Panc1 (cell line): ENCODE measurements at places on chromosomes 16 and 17. TPM values are rescaled to one million over a fixed set of nuclear protein-coding genes. Genes with fewer than 3 reads are reported as not detected.

DNA sequence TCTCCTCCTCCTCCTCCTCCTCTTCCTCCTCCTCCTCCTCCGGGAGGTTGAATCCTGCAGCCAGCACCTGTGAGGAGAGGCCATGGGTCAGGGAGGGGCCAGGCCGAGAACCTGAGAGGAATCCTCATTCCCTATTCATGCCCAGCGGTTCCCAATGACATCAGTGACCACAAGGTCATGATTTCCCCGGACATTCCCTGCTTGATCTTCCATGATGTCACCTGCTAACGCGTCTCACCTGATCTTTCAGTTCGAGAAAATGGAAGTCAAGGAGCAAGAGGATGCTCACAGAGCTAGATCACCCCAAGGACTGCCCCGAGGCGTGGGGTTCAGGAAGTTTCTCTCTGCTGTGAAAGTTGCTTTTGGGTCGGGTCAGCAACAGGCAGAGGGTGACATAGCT is 5.4 kb downstream of the APOBR start:
- 0 out of 2 replicates have a peak, but pooled peaks cover 3% of the 10 kb centered on the region for H3K4me1 ChIP-seq
- H3K27ac ChIP-seq = no peak overlapping the region
- H3K36me3 ChIP-seq = no peaks in the 10 kb centered on the region
- no peak overlapping the region for H3K4me3 ChIP-seq
- no peaks in the 10 kb centered on the region for H3K27me3 ChIP-seq

DNA sequence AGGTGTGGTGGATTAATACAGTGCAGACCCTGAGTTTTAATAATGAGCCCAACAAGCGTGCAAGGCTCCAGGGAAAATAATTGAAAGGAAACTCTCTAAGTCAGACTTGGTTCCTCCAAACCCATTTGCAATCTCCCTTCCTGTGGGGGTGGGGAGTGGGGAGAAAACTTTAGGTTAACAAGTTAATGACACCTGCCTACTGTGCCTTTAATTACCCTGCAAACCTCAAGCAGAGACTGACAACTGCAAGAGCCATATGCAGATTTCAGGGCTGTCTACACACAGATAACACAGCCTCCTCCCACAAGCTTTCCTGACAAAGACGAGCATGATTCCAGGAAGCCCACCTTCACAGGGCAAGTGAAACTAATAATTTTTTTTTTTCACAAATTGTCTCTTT is 359.3 kb downstream of the HS3ST4 start:
- H3K27me3 ChIP-seq = no peaks in the 10 kb centered on the region
- H3K27ac ChIP-seq = no peak overlapping the region
- DNase-seq = no peak
- H3K36me3 ChIP-seq = no peaks in the 10 kb centered on the region
- no peaks in the 10 kb centered on the region for H3K4me1 ChIP-seq

The ITGB4 gene
- 100 TPM for total RNA-seq

The C16orf54 gene
- 0.18 TPM for total RNA-seq

The DNAH3 gene
- 0.62 TPM for total RNA-seq

The PRAC1 gene
- not detected for total RNA-seq

DNA sequence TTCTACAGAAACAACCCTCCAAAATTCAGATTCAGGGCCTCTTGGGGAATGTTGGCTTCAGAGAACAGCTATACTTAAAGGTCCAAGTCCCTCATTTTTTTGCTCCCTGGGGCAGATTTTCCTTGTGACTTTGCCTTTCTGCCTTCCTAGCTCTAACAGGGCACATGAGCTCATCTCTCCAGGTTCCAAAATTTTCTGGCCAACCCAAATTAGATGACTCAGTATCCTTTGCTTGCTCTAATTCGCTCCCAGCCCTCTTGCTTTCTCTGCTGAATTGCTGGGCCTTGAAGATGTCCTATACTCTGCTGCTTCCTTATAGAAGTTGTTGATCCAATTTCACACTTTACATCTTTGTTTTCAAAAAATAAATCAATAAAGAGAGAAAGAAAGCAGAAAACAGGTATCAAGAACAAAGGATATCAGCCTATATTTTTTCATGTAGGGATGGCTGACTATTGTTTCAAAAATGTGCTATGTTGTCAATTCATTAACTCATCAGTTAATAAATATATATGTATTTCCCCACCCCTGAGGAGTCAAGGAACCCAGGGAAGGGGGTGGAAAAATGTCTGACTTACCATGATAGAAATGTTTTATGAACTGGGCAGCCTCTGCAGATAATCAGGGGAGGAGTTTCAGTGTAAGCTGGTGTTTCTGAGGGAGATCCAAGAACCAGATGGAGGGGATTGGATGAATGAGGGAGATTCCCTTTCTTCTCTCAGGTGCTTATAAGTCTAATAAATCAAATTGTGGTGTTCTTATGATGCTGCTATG is 1.0 kb upstream of the KRTAP4-2 start:
- no peak overlapping the region for H3K4me3 ChIP-seq
- H3K4me1 ChIP-seq = no peaks in the 10 kb centered on the region
- H3K36me3 ChIP-seq = no peaks in the 10 kb centered on the region
- no peak overlapping the region for H3K27ac ChIP-seq
- peaks cover 15% of the 10 kb centered on the region for H3K27me3 ChIP-seq

- no peak overlapping the region for H3K4me3 ChIP-seq
- no peaks in the 10 kb centered on the region for H3K4me1 ChIP-seq
- no peak overlapping the region for H3K27ac ChIP-seq
- no peaks in the 10 kb centered on the region for H3K27me3 ChIP-seq
- no peak for DNase-seq
These were observed 484.2 kb downstream of the HS3ST4 start for GRCh38 chr16:26175944-26176343.

GRCh38 chr16:995087-995486 is 13.5 kb downstream of the SOX8 start:
- H3K36me3 ChIP-seq = no peaks in the 10 kb centered on the region
- no peaks in the 10 kb centered on the region; the same call in 1 of the 2 replicates for H3K27me3 ChIP-seq
- H3K4me1 ChIP-seq = peaks cover 11% of the 10 kb centered on the region

The KREMEN2 gene
- total RNA-seq = 10.8 TPM

DNA sequence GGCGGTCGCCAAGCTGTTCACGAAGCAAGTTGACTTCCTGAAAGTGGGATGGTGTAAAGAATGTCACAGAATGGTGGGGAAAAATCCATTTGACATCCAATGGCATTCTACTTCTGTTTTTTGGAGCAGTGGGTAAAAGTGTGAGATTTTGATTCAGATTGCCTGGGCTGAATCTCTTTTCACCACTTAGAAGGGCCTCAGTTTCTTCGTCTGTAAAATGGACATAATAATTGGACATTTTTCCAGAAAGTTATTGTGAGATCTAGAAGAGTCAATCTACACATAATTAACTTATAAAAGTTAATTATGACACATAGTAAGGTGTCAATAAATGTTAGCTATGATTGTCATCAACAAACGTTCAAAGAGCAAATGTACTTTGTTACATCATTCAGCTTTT is 3.0 kb downstream of the KRT40 start:
- H3K4me1 ChIP-seq = no peaks in the 10 kb centered on the region
- H3K27ac ChIP-seq = no peak overlapping the region
- no peak for DNase-seq
- H3K4me3 ChIP-seq = no peak overlapping the region

- H3K27ac ChIP-seq = no peak overlapping the region
- H3K27me3 ChIP-seq = no peaks in the 10 kb centered on the region
- no peaks in the 10 kb centered on the region for H3K36me3 ChIP-seq
- H3K4me1 ChIP-seq = no peaks in the 10 kb centered on the region
- no peak overlapping the region for H3K4me3 ChIP-seq
- no peak for DNase-seq
These were observed 9.3 kb downstream of the CHD9NB start for GRCh38 chr16:53043428-53043831.

- H3K27me3 ChIP-seq = no peaks in the 10 kb centered on the region
- DNase-seq = no peak
- H3K4me3 ChIP-seq = no peak overlapping the region
- no peaks in the 10 kb centered on the region for H3K36me3 ChIP-seq
- H3K27ac ChIP-seq = no peak overlapping the region
These were observed 145.6 kb upstream of the CHMP6 start for GRCh38 chr17:80845863-80846671.

- no peak overlapping the region for H3K4me3 ChIP-seq
- H3K27ac ChIP-seq = no peak overlapping the region
- no peak for DNase-seq
These were observed 20.3 kb downstream of the COPRS start for GRCh38 chr17:31838636-31839225.

DNA sequence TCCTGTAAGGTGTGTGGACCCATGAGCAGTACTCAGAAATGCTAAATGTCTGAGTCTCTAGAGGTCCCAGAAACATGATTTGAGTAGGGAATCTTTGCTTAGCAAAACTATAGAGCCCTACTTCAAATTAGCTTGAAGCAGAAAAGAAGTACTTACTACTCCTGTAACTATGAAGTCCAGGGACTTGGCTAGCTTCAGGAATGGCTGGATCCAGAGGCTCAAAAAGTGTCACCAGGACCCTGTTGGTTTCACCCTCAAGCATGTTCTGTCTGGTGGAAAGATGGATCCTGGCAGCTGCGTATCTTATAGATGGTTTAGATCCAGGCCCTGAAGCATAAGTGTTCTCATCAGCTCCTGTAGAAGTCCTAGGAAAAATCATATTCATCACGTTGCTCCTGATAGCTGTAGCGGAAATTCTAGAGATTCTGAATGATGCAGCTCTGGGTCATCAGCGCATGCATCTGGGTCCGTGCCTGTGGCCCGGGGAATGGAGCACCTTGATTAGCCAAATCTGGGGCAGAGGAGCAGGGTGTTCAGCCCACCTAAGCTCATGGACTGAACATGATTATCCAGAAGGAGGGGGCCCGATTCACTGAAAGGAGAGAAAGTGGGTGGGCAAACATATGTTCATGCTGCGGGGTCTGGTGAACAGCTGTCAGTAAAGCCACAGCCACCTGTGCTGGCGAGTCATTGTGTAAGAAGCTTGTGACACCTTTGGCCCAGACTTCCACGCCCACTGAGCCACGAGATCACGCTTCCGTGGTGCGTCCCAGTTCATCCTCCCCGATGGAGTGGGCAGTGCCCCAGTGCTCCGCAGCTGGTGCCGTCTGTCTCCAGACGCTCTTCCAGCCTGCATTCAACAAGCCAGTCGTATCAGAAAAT is 260.6 kb downstream of the CPPED1 start:
- H3K27me3 ChIP-seq = no peaks in the 10 kb centered on the region
- DNase-seq = no peak
- no peaks in the 10 kb centered on the region for H3K36me3 ChIP-seq
- no peak overlapping the region for H3K27ac ChIP-seq

The SLC7A5 gene
- total RNA-seq = 231 TPM

- H3K4me3 ChIP-seq = peak overlapping the region; percentile 10; the same call in 1 of the 2 replicates
- no peaks in the 10 kb centered on the region for H3K36me3 ChIP-seq
- no peaks in the 10 kb centered on the region for H3K27me3 ChIP-seq
- peak overlapping the region; percentile 71 for H3K27ac ChIP-seq
- peaks cover 70% of the 10 kb centered on the region for H3K4me1 ChIP-seq
These were observed 107.0 kb downstream of the ANKRD11 start for GRCh38 chr16:89383095-89384003.

DNA sequence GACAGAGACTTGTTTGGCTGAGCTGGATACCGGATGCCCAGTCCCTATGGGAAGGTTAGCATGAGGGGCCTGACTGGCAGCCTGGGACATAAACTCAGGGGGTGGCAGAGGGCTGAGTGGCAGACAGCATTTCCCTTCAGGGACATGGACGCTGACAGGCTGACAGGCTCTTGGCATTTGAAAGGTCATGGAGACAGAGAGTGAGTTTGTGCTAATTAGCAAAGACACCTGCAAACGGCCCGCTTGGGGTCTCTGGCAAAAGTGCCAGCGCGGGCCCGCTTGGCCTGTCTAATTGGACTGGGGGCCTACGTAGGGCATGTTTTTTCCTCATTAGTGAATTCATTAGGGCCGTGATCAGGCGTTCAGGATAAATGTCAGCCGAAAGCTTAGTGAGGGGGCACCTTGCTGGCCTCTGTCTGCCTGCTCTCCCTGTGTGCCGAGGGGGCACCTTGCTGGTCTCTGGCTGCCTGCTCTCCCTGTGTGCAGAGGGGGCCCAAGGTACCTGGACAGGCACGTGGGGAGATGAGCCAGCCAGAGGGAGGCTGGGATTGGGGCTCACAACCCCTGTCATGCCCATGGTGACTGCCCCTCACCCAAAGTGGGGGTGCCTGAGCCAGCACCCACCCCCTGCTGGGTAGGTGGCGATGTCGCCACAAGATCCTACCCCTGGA is 7.7 kb downstream of the NECAB2 start:
- no peaks in the 10 kb centered on the region for H3K36me3 ChIP-seq
- H3K4me1 ChIP-seq = no peaks in the 10 kb centered on the region
- H3K4me3 ChIP-seq = no peak overlapping the region
- no peak overlapping the region for H3K27ac ChIP-seq
- DNase-seq = no peak
- no peaks in the 10 kb centered on the region for H3K27me3 ChIP-seq

DNA sequence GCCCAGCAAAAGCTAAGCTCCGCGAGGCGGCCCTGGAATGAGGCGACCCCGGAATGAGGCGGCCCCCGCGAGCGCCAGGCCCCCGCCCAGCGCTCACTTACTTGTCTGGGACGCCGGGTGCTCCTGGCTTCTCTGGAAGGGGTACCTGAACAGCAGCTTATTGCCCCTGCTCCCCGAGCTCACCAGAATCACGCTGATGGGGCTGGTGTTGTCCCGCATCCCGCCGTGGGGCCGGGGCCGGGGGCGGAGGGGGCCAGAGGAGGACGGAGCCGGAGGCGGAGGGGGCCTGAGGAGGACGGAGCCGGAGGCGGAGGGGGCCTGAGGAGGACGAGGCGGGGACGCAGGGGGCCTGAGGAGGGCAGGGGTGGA is 440 bp downstream of the NPRL3 start:
- peak overlapping the region; percentile 82 for H3K27ac ChIP-seq
- DNase-seq = no peak
- no peaks in the 10 kb centered on the region for H3K27me3 ChIP-seq
- H3K4me1 ChIP-seq = peaks cover 7% of the 10 kb centered on the region; the same call in 1 of the 2 replicates
- peak overlapping the region; percentile 80 for H3K4me3 ChIP-seq

The IFT20 gene
- 25.4 TPM for total RNA-seq

DNA sequence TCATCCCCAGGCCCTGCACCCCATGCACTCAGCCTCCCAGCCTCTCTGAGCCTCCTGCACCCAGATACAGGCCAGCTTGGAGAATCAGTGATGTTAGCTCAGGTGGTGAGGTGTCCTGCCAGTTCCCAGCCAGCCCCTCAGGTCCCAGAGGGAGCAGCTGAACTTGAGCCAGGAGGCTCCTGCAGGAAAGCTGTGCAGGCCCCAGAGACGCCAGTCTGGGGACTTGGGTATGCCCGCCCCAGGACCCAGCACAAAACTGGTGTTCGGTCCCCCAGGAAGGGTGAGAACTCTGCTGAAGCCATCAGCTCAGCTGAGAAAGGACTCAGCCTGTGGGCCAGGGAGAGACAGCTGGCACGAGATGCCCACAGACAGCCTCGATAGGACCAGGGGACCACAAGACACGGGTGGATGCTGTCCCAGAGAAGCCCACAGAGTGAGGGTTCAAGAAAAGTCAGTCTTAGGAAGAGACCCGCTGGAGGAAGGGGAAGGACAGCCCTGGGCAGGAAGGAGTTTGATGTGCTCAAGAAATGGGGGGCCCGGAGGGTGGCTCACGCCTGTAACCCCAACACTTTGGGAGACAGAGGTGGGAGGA is 11.0 kb downstream of the ENDOV start:
- no peaks in the 10 kb centered on the region for H3K4me1 ChIP-seq
- no peaks in the 10 kb centered on the region for H3K36me3 ChIP-seq
- H3K27me3 ChIP-seq = no peaks in the 10 kb centered on the region
- no peak overlapping the region for H3K27ac ChIP-seq
